DMS 273 treated with DMSO at 0.1 percent for 48 hours (cell line): ENCODE measurements at places on chromosomes 2 and 18.

DNA sequence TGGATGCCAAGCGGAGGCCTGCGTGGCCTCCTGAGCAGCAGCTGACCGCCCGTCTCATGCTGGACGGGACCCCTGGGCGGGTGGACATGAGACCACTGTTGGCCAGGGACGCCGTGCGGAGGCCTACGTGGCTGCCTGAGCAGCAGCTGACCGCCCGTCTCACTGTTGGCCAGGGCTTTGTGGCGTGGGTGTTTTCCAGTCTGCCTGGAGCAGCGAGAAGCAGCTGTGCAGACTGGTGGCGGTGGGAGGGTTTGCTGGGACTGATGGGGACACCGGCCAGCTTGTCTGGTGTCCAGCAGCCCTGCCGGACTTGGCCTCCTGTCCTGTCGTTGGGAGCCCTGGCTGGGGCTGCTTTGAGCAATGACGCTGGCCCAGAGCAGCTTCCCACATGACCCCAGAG is 5.8 kb upstream of the D2HGDH start:
- DNase-seq: no peak

DNA sequence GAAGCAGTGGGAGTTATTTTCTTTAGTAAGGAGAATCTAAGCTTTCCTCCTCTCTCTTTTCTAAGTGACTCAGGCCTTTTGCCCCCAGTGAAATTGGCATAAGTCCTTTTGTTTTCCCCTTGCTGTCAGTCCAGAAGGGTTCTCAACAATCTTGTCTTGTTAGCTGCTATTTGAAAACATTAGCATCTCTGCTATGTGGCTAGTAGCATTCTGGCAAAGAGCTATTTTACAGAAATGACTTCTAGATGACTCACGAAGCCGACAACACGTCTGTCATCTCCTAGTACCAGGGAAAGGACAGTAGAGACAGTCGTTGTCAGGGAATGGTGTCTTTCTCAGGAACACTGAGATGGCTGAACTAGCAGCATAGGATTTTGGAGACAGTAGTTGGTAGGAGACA is 14.7 kb downstream of the SMARCAL1 start:
- DNase-seq: no peak

DNA sequence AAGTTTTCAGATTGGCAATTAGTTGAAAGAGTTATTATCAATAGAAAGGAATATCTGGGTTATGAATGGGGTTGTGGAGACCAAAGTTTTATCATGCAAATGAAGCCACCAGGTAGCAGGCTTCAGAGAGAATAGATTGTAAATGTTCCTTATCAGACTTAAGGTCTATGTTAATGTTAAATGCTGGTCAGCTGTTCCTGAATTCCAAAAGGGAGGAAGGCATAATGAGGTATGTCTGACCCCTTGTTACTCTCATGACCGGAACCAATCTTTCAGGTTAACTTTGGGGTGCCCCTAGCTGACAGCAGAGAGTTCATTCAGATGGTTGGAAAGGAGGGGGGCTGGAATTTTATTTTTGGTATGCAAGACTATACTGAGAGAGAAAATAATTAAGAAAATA is 47.9 kb downstream of the RIT2 start:
- no peak for DNase-seq

- DNase-seq: no peak
These were observed 99.3 kb downstream of the BIN1 start for GRCh38 chr2:127007652-127008051.

DNA sequence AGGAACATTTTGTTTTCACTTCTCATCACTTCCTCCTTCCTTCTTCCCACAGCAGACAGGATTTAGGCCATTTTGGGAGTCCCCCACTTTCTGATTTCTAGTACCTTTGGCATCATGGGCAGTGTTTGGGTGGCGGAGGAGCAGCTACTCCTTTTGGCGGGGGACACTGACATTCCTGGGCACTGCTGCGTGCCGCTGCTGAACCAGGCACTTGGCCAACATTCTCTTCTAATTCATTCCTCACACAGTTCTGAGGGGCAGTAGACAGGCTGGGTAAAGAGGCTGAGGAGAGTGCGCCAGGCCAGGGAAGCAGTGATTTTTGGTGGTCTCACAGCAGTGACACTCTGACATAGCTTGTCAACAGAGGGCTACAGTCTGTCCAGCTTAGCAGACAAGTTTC is 270.2 kb downstream of the LOXHD1 start:
- no peak for DNase-seq

DNA sequence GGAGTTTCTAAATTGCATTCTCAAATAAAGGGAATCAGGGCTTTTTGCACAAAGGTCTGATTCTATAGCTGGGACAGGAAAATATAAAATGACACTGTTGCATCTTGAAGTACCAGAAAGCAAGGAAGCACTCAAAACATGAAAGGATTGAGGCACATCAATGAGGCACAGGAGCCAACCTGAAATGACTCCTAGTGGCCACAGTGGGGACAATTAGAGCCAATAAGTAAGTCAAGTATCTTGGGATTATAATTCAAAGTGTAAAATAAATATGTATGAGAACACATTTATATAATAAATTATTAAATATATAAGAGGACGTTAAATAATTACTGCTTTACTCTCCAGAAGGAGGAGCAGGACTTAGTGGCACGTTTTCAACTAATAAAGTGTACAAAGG is 1259.5 kb upstream of the CDH2 start:
- DNase-seq: no peak
